ENCODE measurements at places on chromosomes 11 and 22.

GRCh38 chr11:73325036-73325981 lies 17.2 kb downstream of the ARHGEF17 start:
- DNase-seq, result no peak

- DNase-seq, result no peak
Observed at GRCh38 chr11:76796511-76797198, 13.5 kb downstream of the TSKU start.

DNA sequence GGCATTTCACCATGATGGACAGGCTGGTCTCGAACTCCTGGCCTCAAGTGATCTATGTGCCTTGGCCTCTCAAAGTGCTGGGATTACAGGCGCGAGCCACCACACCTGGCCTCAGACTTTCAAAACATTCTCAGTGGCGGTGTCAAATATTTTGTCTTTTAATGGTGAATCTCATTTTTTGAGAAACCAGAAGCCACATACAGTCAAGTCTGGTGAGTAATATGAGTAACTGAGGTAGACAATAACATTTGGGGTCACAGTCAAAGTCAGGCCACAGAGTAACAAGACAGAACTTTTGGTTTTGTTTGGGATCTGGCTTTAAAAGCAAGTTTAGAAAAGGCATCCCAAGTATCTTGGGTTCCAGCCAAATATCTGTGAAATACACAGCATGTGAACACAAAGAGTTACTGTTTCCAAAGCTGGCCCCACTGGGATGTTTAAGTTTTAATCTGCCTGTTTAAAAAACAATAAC lies 5.6 kb upstream of the TMA7B start:
- no peak for DNase-seq

GRCh38 chr11:17421781-17422180 lies 33.3 kb upstream of the KCNJ11 start:
- DNase-seq, result no peak

GRCh38 chr11:102187416-102188151 lies 77.3 kb downstream of the YAP1 start:
- DNase-seq, result no peak

GRCh38 chr22:46379066-46379930 lies 43.8 kb downstream of the TRMU start:
- DNase-seq, result no peak

DNA sequence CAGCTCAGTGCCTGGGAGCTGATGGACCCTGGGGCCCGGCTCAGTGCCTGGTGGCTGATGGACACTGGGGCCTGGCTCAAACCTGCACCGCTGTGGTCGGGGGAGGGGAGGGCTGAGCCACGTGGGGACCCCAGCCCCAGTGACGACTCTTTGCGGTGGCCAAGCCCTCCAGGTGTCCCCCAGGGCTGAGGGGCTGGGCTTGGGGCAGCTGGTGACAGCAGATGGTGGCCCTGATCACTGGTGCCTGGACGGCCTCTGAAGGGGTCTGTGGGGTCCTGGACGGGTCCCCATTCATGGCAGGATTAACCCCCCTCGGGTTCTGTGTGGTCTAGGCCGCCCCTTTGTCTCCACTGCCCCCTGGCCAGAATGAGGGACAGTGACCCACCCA lies 3.4 kb upstream of the MUC5B start:
- no peak for DNase-seq

DNA sequence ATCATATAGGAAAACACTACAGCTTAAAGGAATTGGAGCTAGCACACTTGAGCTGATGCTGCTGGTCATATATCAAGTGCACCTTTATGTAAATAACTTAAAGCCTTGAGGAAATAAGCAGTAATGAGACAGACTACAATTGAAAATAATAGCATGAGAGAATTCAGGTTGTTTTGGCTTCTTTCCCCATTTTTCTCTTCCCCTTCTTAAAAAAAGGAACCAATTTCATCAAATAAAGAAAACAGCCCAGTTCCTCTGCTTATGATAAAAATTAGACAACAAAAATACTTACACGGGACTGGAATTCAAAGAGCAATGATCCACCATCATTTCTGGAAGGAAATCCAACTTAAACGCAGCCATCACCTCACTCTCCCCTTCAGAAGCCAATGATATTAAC lies 50.2 kb upstream of the RAPSN start:
- no peak for DNase-seq

DNA sequence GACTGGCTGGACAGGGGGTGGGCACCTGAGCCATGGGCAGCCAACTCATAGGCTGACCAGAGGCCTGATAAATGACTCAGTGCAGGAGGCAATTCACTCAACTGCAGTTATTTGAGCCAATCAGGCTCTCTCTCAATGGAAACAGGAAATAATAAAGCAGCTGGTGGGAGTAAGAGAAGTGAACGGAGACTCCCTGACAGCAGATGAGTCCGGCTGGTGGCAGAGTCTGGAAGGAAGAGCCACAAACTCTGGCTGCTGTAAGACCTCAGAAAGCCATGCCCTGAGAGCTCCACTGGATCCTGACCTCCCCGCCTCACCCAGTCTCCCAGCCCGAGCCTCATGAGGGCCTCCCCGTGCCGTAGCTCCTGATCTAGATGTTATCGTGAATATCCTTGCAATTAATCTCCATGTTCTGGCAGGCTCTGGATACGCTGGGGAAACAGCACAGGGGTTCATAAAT lies 69.8 kb downstream of the TRIM29 start:
- no peak for DNase-seq

GRCh38 chr11:132202621-132203020 lies 832.2 kb downstream of the NTM start:
- no peak for DNase-seq

DNA sequence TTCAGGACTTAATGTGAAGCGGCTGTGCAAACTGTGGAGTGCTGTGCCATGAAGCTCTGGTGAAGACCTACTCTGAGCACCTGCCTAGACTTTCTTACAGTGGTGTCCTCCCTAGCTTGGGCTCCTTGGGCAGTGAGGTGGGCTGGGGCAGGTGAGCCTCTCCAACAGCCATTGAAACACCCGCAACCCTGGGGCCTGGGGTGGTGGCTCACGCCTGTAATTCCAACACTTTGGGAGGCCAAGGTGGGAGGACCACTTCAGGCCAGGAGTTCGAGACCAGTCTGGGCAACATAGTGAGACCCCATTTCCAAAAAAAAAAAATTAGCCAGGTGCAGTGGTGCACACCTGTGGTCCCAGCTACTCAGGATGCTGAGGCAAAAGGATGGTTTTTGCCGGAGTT lies 14.3 kb upstream of the SEC14L3 start:
- no peak for DNase-seq

DNA sequence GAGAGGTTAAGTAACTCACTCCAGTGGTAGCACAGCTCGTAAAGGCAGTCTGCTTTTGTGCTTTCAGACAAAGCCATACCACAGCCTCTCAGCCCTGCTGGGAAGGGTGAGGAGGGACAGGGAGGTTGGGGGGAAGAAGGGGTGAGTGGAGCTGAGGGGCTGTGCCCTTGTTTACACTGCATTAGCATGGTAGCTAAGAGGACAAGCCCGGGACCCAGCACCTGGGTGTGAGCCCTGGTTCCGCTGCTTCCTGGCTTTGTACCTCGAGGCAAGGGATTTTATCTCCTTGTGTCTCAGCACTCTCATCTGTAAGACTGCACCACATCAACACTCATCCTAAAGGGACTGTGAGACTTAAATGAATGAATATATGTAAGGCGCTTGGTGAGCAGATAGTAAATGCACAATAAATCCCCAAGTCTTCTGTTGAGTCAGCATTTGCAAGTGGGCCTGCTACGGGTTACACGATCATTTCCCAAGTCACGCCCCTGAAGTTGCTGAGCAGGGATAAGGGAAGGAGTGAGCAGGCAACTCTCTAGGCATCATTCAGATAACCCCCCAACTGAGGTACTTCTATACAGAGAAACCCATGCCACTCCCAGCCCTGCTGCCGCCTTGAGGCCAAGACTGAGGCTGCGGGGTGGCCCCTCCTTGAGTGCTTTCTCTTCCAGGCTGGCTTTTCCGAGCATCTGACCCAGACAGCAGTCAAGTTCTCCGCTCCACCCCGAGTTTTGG lies 7.5 kb downstream of the RASD2 start:
- DNase-seq, result no peak

- DNase-seq, result no peak
Observed at GRCh38 chr22:46514592-46515207, 22.7 kb downstream of the CELSR1 start.

- no peak for DNase-seq
Observed at GRCh38 chr11:71252770-71253730, 673 bp upstream of the SHANK2 start.

DNA sequence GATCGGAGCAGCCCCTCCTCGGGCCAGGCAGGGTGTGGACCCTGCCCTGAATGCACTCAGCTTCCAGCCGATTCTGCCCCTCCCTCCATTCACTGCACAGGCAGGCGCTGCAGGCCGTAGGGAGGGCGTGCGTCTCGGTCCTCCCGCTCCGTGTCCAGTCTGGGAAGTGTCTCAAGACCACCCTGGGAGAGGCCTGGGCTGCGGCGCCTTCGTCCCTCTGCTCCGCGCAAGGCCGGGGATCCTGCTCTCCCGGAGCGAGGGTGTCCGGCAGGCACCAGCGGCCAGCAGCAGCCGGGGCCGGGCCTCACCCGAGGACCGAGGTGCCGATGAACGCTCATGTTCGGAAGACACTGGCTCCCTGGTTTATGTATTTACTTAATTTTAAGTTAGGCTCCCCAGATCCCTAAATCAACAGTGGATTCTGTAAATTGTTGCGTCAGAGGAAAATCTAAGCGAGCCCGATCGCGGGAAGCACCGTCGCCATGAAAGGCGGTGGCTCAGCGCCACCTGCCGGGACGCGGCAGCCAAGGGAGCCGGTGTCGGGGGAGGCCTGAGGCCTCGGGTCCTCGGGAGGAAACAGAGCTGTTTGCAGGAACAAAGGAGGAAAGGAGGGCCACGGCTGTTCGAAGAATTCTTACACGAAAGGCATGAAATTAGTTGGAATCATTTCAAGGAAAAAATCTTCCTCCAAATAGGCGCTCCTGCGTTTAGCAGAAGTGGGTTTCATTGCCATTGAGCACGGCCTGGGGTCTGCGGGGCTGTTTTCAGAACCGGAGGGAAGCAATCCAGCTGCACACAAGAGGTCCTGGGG lies 195.3 kb downstream of the BRD1 start:
- no peak for DNase-seq

GRCh38 chr22:43134553-43134952 lies 8.6 kb downstream of the MCAT start:
- DNase-seq, result no peak

DNA sequence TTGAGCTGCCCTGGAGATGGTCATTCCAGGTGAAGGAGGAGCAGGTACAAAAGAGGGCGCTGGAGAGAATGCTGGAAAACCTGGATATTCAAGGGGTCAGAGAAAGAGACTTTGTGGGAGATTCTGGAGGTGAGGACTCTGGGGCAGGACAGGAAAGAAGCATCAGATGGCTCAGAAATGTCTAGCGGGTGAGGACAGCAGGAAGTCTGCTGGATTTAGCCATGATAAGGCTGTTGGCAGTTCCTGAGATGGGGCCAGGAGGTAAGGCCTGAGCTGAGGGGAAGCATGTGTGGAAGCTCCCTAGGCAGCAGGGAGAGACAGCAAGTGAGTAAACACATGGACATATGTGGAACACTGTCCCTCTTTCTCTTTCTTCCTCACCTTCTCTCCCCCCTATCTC lies 1.5 kb downstream of the UPB1 start:
- no peak for DNase-seq

GRCh38 chr11:30917859-30918478 lies 331.8 kb upstream of the MPPED2 start:
- no peak for DNase-seq

GRCh38 chr11:27060816-27061460 lies 20.3 kb downstream of the BBOX1 start:
- no peak for DNase-seq

GRCh38 chr11:12439615-12440014 lies 62.2 kb downstream of the PARVA start:
- no peak for DNase-seq

GRCh38 chr22:35838855-35839576 lies 121.3 kb downstream of the APOL5 start:
- DNase-seq, result no peak

GRCh38 chr22:44312766-44313165 lies at the start of gene SHISAL1:
Gene SHISAL1, minus strand, starts transcription at chr22:44312951. Its CDS starts 12,006 bp downstream, at chr22:44300945.
- no peak for DNase-seq

GRCh38 chr11:69178819-69179482 lies 23.2 kb downstream of the SMIM38 start:
- DNase-seq, result no peak

DNA sequence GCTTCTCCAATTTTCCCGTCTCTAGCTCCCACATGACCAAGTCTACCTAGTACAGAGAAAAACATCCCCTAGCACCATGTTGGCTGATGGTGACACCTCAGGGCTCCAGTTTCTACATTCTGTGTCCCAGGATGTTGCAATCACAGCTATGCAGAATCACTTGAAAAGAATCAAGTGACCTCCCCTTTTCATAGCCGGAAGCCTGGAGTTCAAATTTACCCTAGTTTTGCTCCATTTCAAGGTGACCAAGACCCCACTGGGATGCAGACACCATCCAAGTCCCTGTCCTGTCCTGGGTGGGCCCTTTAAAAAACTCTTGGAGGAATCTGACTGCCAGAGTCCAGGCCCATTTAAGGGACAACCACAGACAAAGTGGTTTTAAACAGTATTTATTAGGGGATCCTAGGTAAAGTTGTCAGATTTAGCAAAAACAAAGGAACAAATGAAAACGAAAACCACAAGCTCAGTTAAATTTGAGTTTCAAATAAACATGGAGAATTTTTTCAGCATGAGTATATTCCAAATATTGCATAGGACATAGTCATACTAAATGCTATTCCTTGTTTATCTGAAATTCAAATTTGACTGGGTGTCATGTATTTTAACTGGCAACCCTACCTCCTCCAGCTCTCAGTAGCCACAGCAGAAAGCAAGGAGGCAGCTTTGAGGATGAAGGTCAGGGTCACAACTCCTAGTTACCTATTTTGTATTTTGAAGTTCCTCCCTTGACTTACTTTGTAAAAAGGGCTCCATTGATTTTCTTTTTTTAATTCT lies 52.4 kb downstream of the MIAT start:
- DNase-seq, result no peak

DNA sequence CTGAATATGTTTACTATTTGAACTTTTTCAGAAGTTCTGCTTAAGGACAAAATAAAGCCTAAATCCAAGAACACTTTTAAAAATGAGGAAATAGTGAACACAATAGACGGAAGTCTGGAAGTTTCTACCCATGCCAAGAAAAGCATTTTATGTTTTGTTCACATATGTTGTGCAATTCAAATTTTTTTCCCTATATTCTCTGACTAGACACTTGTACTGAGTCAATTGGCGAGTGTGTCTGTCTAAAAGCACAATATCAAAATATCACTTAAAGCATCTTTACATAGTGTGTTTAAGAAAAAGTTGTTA lies 29.2 kb downstream of the INCENP start:
- DNase-seq, result no peak

DNA sequence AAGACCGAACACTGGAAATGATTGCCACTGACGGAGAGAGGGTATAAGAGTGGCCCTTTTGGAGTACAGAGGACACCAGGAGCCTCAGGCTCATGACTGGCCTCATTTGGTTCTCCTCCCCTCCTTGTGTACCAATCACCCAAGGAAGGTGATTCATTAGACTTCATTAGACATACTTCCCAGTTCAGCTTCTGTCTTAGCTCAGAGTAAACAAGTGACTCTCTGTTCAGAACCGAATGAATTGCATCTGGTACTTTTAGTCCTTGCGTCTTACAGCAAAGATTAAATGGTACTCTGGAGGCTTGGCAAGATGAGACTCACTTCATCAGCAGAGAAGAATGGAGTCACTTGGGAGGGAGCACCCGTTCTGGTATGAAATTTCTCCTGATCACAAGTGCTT lies 75.2 kb downstream of the ZNRF3 start:
- DNase-seq, result no peak
